ENCODE measurements at places on chromosomes 12 and 14.

- no peak for DNase-seq
These were observed 112.2 kb upstream of the USP44 start for GRCh38 chr12:95663525-95663924.

DNA sequence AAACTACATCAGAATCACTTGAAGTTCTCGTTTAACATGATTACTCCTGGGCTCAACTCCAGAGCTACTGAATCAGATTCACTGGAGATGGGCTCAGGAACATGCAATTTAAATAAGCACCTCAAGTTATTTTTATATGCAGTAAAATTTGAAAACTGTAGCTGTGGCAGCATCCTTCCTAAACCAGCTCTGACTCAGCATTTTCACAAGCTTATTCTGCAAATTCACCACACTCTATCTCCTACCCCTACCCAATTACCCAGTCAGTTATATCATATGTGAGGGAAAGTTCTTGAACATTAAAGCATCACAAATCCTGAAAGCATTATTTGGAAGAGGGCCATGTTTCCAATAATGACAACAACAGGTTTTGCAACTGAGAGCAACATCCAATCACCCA, 24.2 kb upstream of the LRRC9 start:
- DNase-seq, result no peak

GRCh38 chr14:91232052-91232451, 12.5 kb downstream of the GPR68 start:
- no peak for DNase-seq

GRCh38 chr12:81253360-81253759, 175.5 kb downstream of the ACSS3 start:
- DNase-seq, result no peak

DNA sequence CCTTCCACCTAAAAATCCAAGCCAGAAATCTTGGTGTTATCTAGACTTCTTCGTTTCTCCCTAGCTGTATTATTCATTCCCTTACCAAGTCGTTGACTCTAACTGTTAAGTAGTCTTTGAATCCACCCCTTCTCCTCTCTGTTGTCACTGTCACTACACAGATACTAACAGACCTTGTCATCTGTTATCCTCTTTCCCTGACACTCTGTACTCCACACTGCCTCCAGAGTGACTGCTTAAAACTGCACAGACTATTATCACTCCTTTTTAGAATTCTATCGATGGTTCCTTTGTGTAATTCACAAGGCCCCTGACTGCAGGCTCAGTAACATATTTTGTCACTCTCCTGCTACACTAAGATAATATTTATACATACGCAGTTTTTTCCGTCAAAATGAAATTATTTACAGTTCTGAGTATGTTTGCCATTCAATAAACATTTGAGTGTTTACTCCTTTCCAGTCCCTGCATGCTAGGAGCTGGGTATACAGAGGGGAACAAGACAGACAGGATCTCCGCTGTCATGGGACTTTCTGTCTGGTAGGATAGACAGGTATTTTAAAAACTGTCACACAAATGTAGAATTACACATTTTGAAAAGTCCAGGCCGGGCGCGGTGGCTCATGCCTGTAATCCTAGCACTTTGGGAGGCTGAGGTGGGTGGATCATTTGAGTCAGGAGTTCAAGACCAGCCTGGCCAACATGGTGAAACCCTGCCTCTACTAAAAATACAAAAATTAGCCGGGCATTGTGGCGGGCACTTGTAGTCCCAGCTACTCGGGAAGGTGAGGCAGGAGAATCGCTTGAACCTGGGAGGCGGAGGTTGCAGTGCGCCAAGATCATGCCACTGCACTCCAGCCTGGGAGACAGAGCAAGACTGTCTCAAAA, 3.8 kb downstream of the MARS1 start:
- no peak for DNase-seq

DNA sequence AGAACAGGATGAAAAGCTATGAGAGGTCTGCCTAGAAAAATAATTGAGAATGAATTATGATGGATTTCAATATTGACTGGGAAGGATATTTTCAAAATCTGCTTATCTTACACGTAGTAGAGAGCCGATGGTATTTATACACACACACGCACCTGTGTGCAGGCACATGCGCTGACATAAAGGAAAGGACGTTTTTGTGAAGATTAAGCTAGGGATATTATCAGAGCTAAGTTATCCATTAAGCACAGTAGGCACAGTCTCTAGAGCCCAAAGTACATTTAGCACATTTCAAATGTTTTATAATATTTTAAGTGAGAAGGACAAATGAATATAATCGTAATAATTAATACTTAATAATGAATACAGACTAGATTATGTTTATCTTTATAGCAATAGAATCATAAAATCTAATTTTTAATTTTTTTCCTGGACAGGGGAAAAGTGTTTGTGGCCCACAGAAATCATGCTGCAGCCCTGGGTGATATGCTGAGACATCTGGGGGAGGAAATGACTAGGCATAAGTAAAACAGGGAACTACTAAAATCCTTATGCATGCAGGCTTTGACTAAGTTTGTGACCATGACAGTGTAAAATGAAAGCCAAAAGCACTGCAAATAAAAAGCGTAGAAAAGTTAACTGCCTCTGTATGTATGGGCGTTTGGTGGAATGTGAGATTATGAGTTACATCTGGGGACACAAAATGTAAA, 146.1 kb downstream of the KITLG start:
- peak; percentile 48 for DNase-seq

GRCh38 chr12:46395388-46395787, 22.8 kb upstream of the SLC38A2 start:
- peak; percentile 60 for DNase-seq

GRCh38 chr12:126337556-126338441, 1272.6 kb downstream of the AACS start:
- DNase-seq, result peak; percentile 25

DNA sequence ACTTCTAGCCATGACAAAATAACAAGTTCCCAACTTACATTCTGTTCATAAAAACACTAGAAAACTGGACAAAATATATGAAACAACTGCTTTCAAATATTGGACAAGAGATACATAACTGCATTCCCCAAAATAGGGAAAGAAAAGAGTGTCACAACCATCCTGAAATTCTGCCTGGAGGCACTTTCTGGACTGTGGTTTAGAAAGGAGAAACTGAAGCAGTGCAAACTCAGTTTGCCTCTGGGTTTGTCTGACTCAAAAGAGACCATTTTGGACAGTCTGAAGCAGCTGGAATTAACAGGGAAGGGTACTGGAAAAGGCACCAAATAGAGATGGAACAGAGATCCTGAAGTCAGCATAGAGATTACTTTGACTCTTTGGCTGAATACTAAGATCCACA, 11.3 kb upstream of the SYT1 start:
- no peak for DNase-seq

- DNase-seq, result peak; percentile 89
These were observed 176.1 kb downstream of the DAD1 start for GRCh38 chr14:22412926-22413411.

DNA sequence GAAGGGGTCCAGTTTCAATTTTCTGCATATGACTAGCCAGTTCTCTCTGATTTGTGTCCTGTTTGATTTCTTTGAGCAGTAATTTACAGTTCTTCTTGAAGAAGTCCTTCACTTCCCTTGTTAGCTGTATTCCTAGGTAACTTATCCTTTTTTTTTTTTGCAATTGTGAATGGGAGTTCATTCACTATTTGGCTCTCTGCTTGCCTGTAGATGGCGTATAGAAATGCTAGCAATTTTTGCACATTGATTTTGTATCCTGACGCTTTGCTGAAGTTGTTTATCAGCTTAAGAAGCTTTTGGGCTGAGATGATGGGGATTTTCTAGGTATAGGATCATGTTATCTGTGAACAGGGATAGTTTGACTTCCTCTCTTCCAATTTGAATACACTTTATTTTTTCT, 77.6 kb upstream of the NID2 start:
- DNase-seq, result no peak

DNA sequence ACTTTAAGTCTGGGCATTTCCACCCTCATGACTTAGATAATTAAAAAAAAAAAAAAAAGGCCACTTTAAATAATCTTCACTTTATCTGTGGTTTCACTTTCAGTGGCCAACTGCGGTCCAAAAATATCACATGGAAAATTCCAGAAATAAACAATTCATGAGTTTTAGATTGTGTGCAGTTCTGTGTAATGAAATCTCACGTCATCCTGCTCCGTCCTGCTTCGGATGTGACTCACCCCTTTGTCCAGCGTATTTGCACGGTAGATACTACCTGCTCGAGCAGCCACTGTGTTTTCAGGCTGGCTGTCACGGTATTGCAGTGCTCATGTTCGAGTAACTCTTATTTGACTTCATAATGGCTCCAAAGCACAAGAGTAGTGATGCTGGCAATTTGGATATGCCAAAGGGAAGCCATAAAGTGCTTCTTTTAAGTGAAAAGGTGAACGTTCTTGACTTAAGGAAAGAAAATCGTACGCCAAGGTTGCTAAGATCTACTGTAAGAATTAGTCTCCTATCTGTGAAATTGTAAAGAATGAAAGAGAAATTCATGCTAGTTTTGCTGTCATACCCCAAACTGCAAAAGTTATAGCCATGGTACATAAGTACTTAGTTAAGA, 2.4 kb downstream of the E2F7 start:
- DNase-seq, result no peak

DNA sequence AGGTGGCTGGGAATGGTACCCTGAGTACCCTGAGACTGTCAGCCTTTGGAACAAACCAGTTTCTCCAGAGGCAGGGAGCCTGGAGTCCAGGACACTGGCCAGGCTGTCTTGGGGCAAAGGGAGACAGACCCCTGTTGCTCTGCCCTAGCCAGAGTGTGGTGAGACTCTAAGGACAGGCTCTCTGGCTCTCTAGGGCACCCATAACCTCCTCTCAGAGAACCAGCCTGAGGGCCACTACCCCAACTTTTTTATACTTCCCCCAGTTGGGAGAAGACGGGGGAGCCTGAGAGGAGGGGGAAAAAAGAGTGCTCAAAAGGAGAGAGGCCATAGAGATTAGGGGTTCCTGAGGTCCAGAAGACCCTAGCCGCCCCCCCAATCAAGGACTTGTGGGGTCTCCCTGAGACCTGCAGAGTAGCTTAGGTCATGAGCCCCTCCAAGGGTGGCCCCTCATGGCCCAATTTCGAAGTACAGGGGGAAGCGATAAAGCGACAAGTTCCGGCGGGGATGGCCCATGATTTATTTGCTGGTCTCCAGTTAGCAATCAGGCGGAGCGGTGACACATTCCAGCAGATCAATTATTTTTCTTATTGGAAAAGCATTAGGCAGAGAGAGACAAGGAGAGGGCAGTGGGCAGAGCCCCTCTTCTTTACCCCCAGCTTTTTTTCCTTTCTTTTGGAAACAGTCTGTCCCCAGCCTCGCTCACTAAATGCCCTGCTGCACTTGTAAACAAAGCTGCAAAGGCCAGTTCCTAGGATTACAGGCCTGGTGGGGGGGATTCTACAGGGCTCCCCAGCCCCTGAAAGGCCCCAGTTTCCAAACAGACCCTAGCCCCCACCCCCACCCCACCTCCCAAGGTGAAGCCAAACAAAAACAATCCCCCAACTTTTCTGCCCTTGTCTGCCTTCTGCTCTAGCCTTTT, 1.5 kb downstream of the HOXC8 start:
- no peak for DNase-seq

DNA sequence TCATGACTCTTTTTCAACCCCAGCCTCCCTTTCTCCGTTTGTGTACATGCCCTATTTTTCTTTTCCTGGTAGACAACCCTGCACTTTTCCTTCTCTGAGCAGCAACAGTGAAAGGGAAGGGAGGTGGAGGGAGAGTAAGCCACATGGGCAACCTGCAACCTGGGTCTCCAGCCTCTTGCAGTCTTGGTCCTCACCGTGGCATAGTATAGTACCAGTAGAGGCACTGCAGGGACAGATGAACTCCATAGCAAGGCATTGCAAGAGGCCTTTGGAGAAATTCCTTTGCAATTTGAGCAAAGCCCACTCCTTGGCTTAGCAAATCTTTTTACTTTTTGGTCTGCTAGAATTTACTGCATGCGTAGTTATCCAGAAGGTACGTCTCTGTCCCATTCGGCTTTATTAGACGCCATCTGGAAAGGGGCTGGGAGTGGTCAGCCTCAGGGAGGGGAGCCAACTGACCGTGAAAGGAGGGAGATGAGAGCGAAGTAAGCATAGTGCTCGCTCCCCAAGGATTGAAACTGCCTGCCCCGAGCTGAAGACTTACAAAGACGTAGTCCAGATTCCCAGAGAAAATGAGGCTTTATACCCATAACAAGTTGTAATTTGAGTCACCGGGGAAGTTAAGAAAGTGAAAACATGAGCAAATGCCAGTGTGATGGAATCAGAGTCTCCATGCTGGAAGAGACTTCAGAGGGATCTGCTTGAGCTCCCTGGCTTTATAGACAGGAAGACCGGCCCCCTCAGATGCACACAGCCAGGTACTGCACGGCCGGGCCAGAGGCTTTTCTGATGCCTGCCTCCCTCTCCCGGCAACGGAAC, 332.0 kb downstream of the CACNA1C start:
- peak; percentile 92 for DNase-seq

GRCh38 chr14:96038558-96038919, 623 bp upstream of the C14orf132 start:
- DNase-seq, result no peak

DNA sequence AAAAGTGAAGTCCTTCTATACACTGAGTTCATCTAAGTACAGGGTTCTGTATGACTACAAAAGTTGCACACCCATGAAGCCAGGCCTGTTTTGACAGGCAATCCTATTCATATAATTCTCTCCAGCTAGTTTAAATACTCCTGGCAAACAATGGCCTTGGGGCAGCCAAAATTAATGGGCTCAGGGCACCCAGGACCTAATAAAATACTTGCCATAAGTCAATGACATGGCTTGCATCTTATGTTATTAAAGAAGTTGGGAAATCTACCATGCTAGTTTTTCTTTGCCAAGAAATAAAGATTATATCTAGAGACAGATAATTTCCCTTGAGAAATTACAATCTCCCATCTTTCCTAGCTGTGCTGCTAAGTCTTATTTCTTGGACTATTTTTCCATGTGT, 11.1 kb upstream of the TMTC1 start:
- no peak for DNase-seq

DNA sequence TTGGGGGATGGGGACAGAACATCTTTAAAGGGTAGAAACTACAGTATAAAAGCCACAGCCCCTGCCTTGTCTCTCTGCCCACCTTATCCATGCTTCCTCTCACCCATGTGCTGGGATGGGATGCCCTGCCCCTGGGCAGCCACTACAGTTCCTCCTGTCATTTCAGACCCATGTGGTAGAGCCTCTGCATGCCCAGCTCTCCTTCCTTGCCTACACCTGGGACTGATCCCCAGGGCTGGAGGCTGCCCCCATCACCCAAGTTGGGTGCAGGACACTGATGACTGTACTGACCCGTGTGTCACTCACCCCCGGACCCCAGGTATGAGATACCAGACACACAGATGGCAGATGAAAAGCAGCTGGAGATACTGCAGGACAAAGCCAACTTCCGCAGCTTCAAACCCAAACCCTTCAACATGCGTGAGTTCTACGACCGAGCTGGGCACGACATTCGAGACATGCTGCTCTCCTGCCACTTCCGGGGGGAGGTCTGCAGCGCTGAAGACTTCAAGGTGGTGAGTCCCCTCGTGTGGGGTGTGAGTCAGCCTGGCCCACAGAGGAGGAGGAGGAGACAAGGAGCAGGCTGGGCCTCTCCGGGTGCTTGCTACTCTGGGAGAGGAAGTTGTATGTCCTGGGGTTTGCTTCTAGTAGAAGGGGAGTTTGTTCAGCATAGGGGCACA, 2.2 kb downstream of the ASIC1 start:
- DNase-seq, result no peak

GRCh38 chr12:75341873-75342272, 7.4 kb downstream of the GLIPR1L1 start:
- DNase-seq, result no peak

Data from muscle of leg (tissue), 16 donors.